ENCODE measurements at places on chromosomes 13 and 19. TPM values are rescaled to one million over a fixed set of nuclear protein-coding genes. Genes with fewer than 3 reads are reported as not detected.

GRCh38 chr19:53538378-53539109, 599 bp downstream of the ZNF331 start:
- DNase-seq, result no peak

GRCh38 chr13:81639984-81640582, 1299.2 kb upstream of the SPRY2 start:
- no peak for DNase-seq

FOSB gene
- 5.5 TPM for total RNA-seq

DNA sequence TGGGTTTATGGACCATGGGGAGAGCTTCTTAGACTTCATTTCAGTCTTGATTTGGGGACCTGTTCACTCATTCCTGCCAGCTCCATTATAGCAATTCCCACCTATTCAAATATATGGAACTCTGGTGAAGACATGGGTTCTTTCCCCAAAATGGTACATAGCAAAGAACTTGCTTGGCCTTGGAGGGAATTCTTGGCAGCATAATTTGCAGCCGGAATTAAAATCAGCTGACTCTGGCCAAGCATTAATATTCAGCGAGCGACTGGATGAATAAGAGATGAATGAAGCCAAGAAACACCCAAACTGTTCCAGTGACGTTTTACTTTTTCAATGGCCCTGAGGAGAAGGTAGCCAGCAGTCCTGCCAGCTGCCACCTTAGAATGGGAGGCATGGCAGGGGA, 88.4 kb upstream of the SOX1 start:
- DNase-seq, result no peak

DNA sequence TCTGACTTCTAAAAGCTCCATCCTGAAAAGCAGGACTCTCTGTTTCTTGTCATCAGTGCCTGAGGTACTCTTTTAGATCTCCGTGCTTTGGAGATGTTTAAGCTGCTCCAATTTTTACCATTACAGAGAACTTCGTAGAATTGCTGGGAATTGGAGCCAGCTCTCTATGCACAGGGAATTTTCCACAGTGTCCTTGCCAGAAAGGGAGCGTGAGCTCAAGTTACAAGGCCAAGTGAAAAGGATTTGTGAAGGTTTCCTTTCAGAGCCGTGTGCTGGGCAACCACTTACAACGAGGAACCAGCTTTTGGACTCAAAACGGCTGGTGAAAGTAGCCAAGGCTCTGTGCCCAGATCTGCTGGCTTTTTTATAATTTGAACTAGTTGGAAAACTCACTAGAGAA, 82.6 kb downstream of the NUFIP1 start:
- peak; percentile 64 for DNase-seq

SYCN gene
- total RNA-seq, result not detected

GAPDHS gene
- total RNA-seq, result not detected

NKPD1 gene
- total RNA-seq, result not detected

OLFM2 gene
- 0.39 TPM for total RNA-seq

DNA sequence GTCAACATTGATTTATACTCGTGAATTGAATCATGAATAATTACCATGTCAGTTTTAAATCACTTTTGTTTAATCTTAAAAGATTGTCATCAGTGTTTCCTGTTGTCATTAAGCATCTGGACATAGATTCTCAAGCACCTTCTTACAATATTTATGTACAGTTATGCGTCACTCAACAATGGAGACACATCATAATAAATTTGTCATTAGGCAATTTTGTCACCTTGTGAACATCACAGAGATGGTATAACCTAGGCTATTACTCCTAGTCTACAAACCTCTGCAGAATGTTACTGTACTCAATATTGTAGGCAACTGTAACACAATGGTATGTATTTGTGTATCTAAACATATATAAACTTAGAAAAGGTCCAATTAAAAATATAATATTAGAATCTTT, 2130.9 kb upstream of the PCDH20 start:
- DNase-seq, result no peak

ZNF324 gene
- total RNA-seq, result 15.7 TPM

Measured in M059J (cell line).